GM23248 (cell line): ENCODE measurements at places on chromosomes 7 and 10. TPM values are rescaled to one million over a fixed set of nuclear protein-coding genes. Genes with fewer than 3 reads are reported as not detected.

GRCh38 chr7:27185854-27186667 lies 1.0 kb upstream of the HOXA11 start:
- H3K4me3 ChIP-seq = no peak overlapping the region; the same call in 1 of the 2 replicates
- H3K36me3 ChIP-seq = no peaks in the 10 kb centered on the region
- H3K4me1 ChIP-seq = peaks cover 19% of the 10 kb centered on the region

GRCh38 chr7:139246905-139247304 lies 15.9 kb downstream of the UBN2 start:
- DNase-seq = peak; percentile 83
- peak overlapping the region; percentile 68 for H3K27ac ChIP-seq
- peaks cover 28% of the 10 kb centered on the region for H3K4me1 ChIP-seq
- peaks cover 32% of the 10 kb centered on the region for H3K36me3 ChIP-seq

DNA sequence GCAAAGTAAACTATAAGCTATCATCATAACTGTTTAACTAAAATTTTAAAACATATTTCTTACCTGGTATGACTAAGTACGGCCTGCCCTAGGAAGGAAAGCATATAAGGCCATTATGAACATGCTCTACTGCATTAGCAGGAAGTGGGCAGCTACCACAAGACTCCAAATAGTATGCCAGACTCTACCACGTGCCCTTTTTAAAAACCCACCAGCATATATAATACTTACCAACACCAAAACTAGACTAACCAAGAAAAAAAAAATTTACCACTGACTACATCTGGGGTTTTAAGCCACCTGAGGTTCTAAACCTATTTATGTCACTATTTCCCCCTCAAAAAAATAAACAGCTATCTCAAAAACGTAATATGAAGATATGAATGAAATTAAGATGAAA lies 30.1 kb downstream of the NUDCD3 start:
- DNase-seq = no peak
- no peaks in the 10 kb centered on the region for H3K36me3 ChIP-seq
- no peaks in the 10 kb centered on the region for H3K27me3 ChIP-seq
- H3K27ac ChIP-seq = no peak overlapping the region
- no peak overlapping the region for H3K4me3 ChIP-seq
- H3K4me1 ChIP-seq = peaks cover 11% of the 10 kb centered on the region

DNA sequence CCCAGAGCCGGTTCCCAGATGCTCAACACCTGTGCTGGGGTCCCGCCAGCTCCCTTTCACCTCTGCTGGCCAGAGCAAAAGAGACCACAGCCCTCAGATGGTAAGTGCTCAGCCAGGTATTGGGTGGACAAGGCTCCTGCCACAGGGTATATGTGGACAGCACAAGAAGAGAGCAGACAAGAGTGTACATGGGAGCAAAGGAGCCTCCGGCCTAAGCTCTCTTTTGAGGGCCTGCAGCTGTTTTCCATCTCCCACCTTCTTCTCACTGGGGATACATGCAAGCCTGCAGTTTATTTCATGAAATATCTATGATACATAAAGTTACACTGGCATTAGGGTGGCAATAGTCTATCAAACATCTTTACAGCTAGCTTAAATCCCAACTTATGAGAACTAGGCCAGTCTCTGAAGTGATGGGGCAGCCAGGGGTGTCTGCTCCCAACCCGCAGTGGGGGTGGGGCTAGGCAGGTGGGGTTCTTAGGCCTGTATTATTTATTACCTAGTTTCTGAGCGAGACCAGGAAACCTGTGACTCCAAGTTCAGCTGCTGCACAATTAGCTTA lies 50.4 kb upstream of the DDC start:
- no peak overlapping the region for H3K4me3 ChIP-seq
- peaks cover 21% of the 10 kb centered on the region; the same call in 1 of the 2 replicates for H3K36me3 ChIP-seq
- no peak for DNase-seq
- H3K27ac ChIP-seq = no peak overlapping the region
- peaks cover 6% of the 10 kb centered on the region for H3K4me1 ChIP-seq
- H3K27me3 ChIP-seq = no peaks in the 10 kb centered on the region

DNA sequence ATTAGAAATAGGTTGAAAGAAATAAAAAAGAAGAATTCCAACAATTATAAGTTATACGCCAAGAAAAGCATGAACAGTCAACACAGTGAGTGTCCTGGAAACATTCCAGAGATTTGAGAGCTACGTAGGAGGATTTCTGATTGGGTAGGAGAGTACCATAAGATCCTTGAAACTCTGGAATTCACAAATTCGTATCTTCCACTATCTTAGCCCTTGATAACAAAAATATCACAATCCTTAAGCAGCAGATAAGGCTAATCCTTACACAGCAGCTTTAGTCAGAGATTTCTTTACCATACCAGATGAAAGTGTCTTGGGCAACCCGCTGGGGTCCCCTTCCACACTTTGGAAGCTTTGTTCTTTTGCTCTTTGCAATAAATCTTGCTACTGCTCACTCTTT lies 8.2 kb downstream of the TPK1 start:
- no peak overlapping the region for H3K4me3 ChIP-seq
- H3K27ac ChIP-seq = no peak overlapping the region
- peaks cover 17% of the 10 kb centered on the region for H3K4me1 ChIP-seq
- H3K27me3 ChIP-seq = no peaks in the 10 kb centered on the region
- no peaks in the 10 kb centered on the region for H3K36me3 ChIP-seq

DNA sequence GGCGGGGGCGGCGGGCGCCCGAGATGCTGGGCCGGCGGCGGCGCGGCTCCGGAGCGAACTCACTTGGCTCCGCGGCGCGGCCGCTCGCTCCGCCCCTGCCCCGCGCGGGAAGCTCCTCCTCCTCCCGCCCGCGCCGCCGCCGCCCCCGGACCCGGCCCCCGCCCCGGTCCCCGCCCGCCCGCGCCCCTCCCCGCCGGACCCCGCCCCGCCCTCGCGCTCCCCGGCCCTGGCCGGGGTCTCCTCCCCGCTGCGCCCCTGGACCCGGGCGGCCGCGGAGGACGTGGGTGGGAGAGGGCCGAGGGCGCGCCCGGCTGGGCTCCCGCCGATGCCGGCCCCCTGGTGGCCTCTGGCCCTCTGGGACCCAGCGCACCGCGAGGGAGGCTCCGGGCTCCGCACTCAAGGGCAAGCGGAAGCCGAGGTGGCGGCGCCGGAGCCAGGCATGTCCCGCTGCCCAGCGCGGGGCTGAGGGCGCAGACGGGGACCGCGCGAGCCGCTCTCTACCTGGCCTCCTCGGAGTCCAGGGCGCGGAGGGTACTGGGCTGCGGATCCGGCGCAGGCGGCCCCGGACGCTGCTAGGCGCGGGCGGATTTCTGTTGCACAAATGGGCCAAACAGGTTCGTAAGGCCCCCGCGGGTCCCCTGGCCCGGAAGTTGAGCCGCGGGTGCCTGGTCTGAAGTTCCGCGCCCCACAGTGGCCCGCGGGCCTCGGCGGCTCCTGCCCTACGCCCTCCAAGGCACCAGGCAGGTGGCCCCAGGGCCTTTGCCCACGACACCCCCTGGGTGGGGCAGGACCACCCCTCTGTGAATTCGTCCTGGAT lies at the start of gene TCERG1L:
TSS of gene TCERG1L (minus strand) at position 61 of the 817 bp plus-strand sequence. CDS start 86 bp downstream, outside the sequence.
- H3K4me3 ChIP-seq = no peak within 1 kb of the TSS

- H3K4me3 ChIP-seq = no peak overlapping the region
- no peak for DNase-seq
- no peaks in the 10 kb centered on the region for H3K36me3 ChIP-seq
- H3K27me3 ChIP-seq = no peaks in the 10 kb centered on the region
Measured at GRCh38 chr7:29013082-29013695, 55.1 kb upstream of the TRIL start.

GRCh38 chr7:76314042-76314721 lies 11.7 kb downstream of the HSPB1 start:
- H3K4me3 ChIP-seq = no peak overlapping the region
- H3K4me1 ChIP-seq = peaks cover 5% of the 10 kb centered on the region; the same call in 1 of the 2 replicates
- H3K27ac ChIP-seq = no peak overlapping the region
- DNase-seq = peak; percentile 93

Gene IDI2
- not detected in 2 replicates for total RNA-seq

GRCh38 chr7:47381134-47381495 lies 200.8 kb downstream of the TNS3 start:
- DNase-seq = no peak
- H3K27ac ChIP-seq = no peak overlapping the region
- peaks cover under 1% of the 10 kb centered on the region; the same call in 1 of the 2 replicates for H3K4me1 ChIP-seq

Gene HOXA5
- total RNA-seq = 0.25 and 4.0 TPM in 2 replicates

Gene BCAP29
- total RNA-seq = 138 and 222 TPM in 2 replicates

- no peaks in the 10 kb centered on the region for H3K4me1 ChIP-seq
- no peak overlapping the region for H3K4me3 ChIP-seq
- no peak overlapping the region for H3K27ac ChIP-seq
Measured at GRCh38 chr10:71750124-71750841, 23.0 kb downstream of the VSIR start.

Gene PDK4
- total RNA-seq = 1.0 and 1.5 TPM in 2 replicates

DNA sequence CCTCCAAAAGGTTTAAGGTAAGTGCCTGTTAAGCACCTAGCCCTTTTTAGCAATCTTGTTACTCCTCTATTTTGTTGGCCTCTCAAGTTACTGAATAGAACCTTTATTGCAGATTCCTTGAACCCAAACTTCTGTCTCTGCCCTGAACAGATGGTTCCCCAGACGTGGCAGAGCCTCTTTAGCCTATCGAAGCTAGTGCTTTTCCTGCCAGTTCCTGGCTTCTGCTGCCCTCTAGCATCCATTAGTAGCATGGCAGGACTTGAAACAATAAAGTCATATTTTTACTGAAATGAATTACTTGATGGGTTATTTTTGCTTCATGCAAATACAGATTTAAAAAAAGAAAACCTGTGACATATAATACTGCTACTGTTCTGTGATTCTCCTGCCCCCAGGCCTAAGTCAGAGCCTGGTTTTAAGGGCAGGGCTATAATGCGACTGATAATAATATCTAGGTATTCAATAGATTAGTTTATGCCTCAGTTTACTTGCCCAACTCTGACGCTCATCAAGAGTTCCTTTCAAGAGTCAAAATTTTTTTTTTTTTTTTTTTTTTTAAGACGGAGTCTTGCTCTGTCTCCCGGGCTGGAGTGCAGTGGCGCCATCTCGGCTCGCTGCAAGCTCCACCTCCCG lies 84.3 kb upstream of the PHF14 start:
- no peak overlapping the region for H3K27ac ChIP-seq
- no peaks in the 10 kb centered on the region for H3K36me3 ChIP-seq
- no peaks in the 10 kb centered on the region for H3K27me3 ChIP-seq
- DNase-seq = peak; percentile 72

- no peak overlapping the region for H3K4me3 ChIP-seq
- no peak for DNase-seq
- H3K4me1 ChIP-seq = peaks cover 54% of the 10 kb centered on the region
- H3K36me3 ChIP-seq = no peaks in the 10 kb centered on the region
Measured at GRCh38 chr10:91514787-91515186, 104.6 kb downstream of the HECTD2 start.

DNA sequence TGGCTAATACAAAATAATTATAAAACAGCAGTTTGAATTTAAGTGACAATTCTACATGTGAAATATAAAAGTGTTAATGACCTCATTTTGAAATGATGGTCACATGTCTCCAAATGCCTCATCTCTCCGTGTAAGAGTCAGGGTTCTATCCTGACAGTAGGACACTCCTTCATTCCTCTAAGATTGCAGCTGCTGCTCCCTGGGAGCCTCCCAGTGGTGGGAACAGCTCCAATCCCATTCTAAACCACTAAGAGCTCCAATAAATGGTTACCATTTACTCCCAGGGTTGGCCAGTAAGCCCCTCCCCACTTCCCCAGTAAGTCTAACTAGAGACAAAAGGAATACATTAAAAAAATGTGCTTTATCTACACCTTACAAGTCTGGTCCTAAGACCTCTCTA lies 344.6 kb upstream of the AOAH start:
- no peak overlapping the region for H3K27ac ChIP-seq
- no peak overlapping the region for H3K4me3 ChIP-seq
- no peaks in the 10 kb centered on the region for H3K36me3 ChIP-seq
- no peaks in the 10 kb centered on the region for H3K4me1 ChIP-seq
- no peaks in the 10 kb centered on the region for H3K27me3 ChIP-seq

DNA sequence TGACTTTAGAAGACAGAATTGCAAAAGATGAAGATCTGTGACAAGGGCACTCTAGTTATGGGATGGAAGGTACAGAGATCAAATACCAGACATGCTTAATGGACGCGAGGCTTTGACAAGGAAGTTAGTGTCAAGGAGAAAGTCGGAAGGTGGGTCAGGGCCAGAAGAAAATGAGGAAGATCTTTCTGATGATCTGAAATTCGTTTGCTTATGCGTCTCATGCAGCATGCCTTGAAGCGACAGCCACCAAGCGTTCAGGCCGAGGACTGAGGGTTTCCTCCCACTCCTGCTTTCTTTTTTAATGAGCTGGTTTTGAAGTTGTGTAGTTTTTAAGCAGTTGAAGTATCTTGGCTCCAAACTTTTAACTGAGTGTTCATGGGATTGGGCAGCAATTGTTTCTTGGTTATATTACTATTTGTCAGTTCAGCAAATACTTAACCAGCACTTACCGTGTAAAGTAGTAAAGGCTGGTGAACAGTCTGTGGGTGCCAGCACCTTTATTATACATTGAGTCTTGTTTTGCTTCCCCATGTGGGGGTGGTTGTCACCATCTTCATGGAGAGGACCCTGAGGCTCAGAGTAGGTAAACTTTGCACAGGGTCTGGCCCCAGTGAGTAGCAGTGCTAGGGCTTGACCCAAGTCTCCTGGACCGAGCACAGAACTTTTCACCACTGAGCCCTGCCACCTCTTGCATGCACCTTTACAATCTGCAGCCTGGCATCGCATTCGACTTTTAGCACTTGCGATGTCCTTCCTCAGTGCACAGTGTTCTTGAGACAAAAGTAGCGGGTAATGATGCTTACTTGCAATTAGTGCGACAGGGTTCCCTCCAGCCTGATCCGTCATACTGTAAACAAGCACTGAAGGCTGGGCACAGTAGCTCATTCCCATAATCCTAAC lies 14.3 kb upstream of the BHLHA15 start:
- no peaks in the 10 kb centered on the region for H3K27me3 ChIP-seq
- no peaks in the 10 kb centered on the region for H3K36me3 ChIP-seq
- no peak overlapping the region for H3K27ac ChIP-seq

- peak overlapping the region; percentile 72 for H3K4me3 ChIP-seq
- H3K27ac ChIP-seq = no peak overlapping the region
- DNase-seq = peak; percentile 92
- peaks cover 76% of the 10 kb centered on the region for H3K27me3 ChIP-seq
Measured at GRCh38 chr7:128135515-128136214, 104.4 kb upstream of the LRRC4 start.

Gene INHBA
- 5.2 and 5.5 TPM in 2 replicates for total RNA-seq

GRCh38 chr7:100024020-100024619 lies 8.7 kb downstream of the ZKSCAN1 start:
- no peak for DNase-seq
- peaks cover 41% of the 10 kb centered on the region for H3K36me3 ChIP-seq
- H3K4me1 ChIP-seq = peaks cover 9% of the 10 kb centered on the region
- no peak overlapping the region for H3K27ac ChIP-seq

DNA sequence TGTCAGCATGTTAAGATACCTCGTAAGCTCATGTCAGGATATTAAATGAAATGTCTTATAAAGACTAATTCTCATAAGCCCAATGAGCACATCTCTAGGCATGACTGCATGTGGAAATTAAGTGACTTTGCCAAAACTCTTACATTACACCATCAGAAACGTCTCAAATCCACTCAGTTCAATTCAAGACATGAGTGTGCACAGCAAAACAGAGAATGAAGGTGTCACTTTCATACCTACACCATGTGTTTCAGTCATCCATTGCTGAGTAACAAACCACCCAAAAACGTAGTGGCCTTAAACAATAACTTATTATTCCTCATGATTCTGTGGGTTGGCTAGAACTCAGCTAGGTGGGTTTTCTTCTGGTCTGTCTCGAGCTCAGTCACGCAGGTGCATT lies 99.8 kb downstream of the ATE1 start:
- DNase-seq = no peak
- no peaks in the 10 kb centered on the region for H3K36me3 ChIP-seq
- H3K4me3 ChIP-seq = no peak overlapping the region
- no peak overlapping the region for H3K27ac ChIP-seq
